ENCODE measurements at places on chromosomes 4 and X. TPM values are rescaled to one million over a fixed set of nuclear protein-coding genes. Genes with fewer than 3 reads are reported as not detected.

The RADX gene
- total RNA-seq = 4.9 TPM

The FAM9C gene
- total RNA-seq = not detected

The MAGEE2 gene
- not detected for total RNA-seq

The ACE2 gene
- not detected for total RNA-seq

The SHOX gene
- 0.21 TPM for total RNA-seq

The RPA4 gene
- 1.1 TPM for total RNA-seq

The TMPRSS11F gene
- total RNA-seq = not detected

The JCHAIN gene
- 7.9 TPM for total RNA-seq

The TREX2 gene
- 24.8 TPM for total RNA-seq

The NAT8L gene
- not detected for total RNA-seq

The CXCL5 gene
- 0.49 TPM for total RNA-seq

The SGMS2 gene
- total RNA-seq = 119 TPM

DNA sequence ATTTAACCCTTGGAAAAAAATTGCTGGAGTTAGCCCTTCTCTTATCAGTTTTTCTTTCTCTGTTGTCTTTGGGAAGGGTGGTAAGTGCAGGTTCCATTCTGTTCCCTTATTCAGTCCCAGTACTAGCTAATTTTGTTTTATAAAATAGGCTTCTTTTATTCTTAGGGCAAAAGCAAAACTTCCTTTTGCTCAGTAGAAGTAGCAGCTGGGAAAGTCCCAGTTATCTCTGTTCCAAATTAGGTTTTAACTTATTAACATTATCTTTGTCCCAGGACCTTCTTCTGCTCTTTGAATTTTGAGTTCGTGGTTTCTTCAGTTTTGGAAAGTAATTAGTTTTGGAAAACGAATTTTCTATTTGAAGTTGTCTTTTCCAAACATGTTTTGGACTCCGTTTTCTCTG is 61.1 kb downstream of the BANK1 start:
- H3K27ac ChIP-seq = no peak overlapping the region
- H3K36me3 ChIP-seq = no peaks in the 10 kb centered on the region
- no peaks in the 10 kb centered on the region for H3K27me3 ChIP-seq
- no peak for DNase-seq

DNA sequence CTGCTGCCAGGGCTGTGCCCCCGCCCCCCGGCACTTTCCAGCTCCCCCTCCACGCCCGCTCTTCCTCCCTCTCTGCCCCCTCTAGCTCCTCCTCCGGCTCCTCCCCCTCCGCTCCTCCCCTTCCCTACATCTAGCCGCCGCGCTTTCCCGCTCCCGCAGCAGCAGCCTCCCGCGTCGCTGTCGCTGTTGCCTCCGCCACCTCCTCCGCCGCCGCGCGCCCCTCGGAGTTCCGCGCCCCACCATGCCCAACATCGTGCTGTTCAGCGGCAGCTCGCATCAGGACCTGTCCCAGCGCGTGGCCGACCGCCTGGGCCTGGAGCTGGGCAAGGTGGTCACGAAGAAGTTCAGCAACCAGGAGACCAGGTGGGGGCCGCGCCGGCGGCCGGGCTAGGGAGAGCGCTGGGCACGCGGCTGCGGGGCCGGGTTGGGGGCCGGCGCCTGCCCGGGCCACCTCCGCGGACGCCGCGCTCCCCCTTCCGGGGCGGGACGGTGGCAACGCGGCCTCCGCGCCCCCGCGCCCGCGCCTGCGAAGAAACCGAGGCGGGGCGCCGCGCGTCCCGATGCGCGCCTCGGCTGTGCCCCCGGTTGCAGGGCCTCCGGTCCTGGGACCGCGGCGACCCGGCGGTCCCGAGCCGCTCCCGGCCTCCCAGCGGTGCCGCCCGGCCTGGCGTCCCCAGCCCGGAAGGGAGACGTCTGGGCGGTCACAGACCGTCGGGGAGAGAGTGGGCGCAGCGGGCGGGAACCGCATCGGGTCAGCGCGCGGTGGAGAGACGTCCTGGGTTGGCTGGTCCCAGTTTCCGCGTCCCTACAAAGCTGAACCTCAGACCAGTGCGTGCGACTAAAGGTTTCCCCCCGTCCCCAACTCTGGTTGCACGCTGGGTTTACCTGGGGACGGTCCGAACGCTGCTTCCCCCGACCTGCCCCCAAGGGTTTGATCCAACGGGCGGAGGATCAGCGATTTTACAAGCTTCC is at the start of gene PRPS2:
PRPS2 (plus strand) TSS at position 156 of the 972 bp plus-strand sequence; CDS start at position 242, 86 bp downstream.
- H3K4me1 ChIP-seq = no peaks in the 10 kb centered on the region
- peak; percentile 3 for DNase-seq
- no peaks in the 10 kb centered on the region for H3K27me3 ChIP-seq
- H3K27ac ChIP-seq = no peak within 1 kb of the TSS

DNA sequence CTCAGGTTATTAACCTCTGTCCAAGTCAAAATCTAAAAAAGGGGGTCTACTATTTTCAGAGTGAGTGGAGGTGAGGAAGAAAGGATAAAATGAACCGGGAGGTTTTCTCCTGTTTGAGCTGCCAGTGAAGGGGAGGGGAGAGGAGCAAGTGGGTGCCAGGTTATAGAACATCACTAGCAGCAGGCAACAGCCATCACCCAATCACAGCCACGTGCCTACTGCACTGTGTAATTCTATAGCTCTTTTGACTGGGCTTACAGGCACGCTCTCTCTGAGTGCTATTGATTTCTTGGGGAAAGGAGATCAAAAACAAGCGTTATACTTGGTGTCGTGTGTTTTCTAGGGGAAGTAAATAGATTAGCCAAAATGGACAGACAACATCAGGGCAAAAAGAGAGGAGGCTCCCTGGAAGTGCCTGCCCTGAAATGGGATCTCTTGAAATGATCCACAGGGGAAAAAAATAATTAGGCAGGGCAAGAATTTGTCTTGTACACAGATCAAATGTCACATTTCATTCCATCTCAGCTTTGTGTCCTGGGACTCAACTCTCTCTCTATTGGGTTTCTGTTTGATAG is 300.5 kb upstream of the LCORL start:
- H3K36me3 ChIP-seq = no peaks in the 10 kb centered on the region
- no peaks in the 10 kb centered on the region for H3K4me1 ChIP-seq
- no peak for DNase-seq

- peaks cover 30% of the 10 kb centered on the region for H3K4me1 ChIP-seq
- no peak overlapping the region for H3K4me3 ChIP-seq
- H3K27me3 ChIP-seq = no peaks in the 10 kb centered on the region
- no peak for DNase-seq
These were observed 13.2 kb downstream of the CA5B start for GRCh38 chrX:15751155-15751819.

GRCh38 chr4:36979533-36979932 is 265.0 kb upstream of the NWD2 start:
- no peak for DNase-seq
- H3K4me1 ChIP-seq = no peaks in the 10 kb centered on the region
- no peaks in the 10 kb centered on the region for H3K36me3 ChIP-seq
- no peaks in the 10 kb centered on the region for H3K27me3 ChIP-seq
- H3K27ac ChIP-seq = no peak overlapping the region

- H3K36me3 ChIP-seq = no peaks in the 10 kb centered on the region
- no peaks in the 10 kb centered on the region for H3K4me1 ChIP-seq
- H3K4me3 ChIP-seq = no peak overlapping the region
These were observed 214.3 kb upstream of the PPARGC1A start for GRCh38 chr4:24104158-24104565.

- peak overlapping the region; percentile 25 for H3K4me3 ChIP-seq
- H3K27me3 ChIP-seq = no peaks in the 10 kb centered on the region
- no peak for DNase-seq
- no peaks in the 10 kb centered on the region for H3K36me3 ChIP-seq
These were observed 45.1 kb downstream of the IGFBP7 start for GRCh38 chr4:57064811-57065711.

DNA sequence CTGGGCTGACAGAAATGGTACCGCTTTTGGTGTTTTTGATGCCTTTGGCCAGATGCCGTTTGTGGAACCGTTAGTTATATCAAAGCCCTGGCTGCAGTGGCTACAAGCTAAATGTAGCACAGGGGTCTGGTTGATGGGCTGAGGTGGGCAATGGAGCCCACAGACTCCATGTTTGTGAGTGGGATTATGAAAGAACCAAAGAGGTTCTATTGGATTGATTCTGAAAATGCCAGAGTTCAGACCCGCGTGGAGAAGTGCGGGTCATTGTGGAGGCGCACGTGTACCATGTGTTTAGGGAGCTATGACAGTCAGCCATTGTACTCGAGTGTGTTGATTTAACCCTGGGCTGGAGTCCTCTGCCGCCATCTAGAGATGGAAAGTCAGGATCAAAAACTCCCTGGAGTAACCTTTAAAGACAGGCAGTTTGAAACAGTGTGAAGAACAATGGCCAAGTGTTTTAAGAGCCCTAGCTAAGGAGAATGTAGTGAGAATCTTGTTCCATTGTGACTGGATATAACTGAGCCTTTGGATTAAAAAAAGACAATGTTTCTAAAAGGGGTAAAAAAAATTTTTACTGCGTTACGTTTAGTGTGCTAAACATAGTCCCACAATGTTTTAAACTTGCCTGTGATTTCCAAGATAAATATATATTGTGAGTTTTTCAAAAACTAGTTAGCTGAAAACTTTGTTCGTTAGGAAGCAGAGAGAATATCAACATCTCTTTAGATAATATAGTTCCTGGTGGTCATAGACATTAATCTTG is 12.7 kb downstream of the ART3 start:
- DNase-seq = no peak
- peak overlapping the region; percentile 41 for H3K4me3 ChIP-seq
- H3K27me3 ChIP-seq = no peaks in the 10 kb centered on the region
- peaks cover 13% of the 10 kb centered on the region for H3K4me1 ChIP-seq
- no peak overlapping the region for H3K27ac ChIP-seq
- H3K36me3 ChIP-seq = no peaks in the 10 kb centered on the region

GRCh38 chr4:8219236-8219635 is 20.1 kb downstream of the SH3TC1 start:
- H3K27me3 ChIP-seq = no peaks in the 10 kb centered on the region
- H3K4me3 ChIP-seq = no peak overlapping the region
- no peak overlapping the region for H3K27ac ChIP-seq
- DNase-seq = no peak
- peaks cover 12% of the 10 kb centered on the region for H3K4me1 ChIP-seq

DNA sequence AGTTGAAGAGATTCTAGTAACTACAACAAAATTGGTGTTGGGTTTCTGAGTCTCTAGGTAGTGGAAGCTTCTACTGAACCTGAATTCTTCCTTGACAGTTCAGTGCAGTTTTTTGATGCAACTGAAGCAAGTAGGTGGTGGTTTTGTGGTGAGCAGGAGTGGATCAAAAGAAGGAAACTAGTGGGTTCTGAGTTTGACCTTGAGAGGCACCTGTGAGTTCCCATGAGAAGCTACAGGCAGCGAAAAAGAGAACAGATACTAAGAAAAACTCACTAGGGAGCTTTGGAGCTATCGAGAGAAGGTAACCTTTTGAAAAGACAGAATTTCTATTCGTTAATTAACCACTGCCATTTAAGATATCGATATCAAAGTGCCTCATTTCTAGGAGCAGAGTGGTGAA is 145.2 kb downstream of the PDHA2 start:
- DNase-seq = no peak
- H3K4me3 ChIP-seq = no peak overlapping the region
- H3K27me3 ChIP-seq = no peaks in the 10 kb centered on the region
- H3K27ac ChIP-seq = no peak overlapping the region
- H3K36me3 ChIP-seq = no peaks in the 10 kb centered on the region
- H3K4me1 ChIP-seq = no peaks in the 10 kb centered on the region

GRCh38 chr4:2092669-2093053 is 33.5 kb downstream of the NAT8L start:
- no peak overlapping the region for H3K4me3 ChIP-seq
- no peak for DNase-seq
- no peak overlapping the region for H3K27ac ChIP-seq
- H3K36me3 ChIP-seq = no peaks in the 10 kb centered on the region
- no peaks in the 10 kb centered on the region for H3K27me3 ChIP-seq

GRCh38 chr4:150067859-150068258 is 10.4 kb upstream of the DCLK2 start:
- no peak overlapping the region for H3K4me3 ChIP-seq
- H3K27ac ChIP-seq = no peak overlapping the region
- no peaks in the 10 kb centered on the region for H3K27me3 ChIP-seq
- no peaks in the 10 kb centered on the region for H3K36me3 ChIP-seq

GRCh38 chr4:20528508-20528907 is 171.8 kb upstream of the PACRGL start:
- H3K36me3 ChIP-seq = peaks cover 6% of the 10 kb centered on the region
- DNase-seq = no peak
- H3K27ac ChIP-seq = no peak overlapping the region
- no peaks in the 10 kb centered on the region for H3K4me1 ChIP-seq
- no peaks in the 10 kb centered on the region for H3K27me3 ChIP-seq
- no peak overlapping the region for H3K4me3 ChIP-seq

DNA sequence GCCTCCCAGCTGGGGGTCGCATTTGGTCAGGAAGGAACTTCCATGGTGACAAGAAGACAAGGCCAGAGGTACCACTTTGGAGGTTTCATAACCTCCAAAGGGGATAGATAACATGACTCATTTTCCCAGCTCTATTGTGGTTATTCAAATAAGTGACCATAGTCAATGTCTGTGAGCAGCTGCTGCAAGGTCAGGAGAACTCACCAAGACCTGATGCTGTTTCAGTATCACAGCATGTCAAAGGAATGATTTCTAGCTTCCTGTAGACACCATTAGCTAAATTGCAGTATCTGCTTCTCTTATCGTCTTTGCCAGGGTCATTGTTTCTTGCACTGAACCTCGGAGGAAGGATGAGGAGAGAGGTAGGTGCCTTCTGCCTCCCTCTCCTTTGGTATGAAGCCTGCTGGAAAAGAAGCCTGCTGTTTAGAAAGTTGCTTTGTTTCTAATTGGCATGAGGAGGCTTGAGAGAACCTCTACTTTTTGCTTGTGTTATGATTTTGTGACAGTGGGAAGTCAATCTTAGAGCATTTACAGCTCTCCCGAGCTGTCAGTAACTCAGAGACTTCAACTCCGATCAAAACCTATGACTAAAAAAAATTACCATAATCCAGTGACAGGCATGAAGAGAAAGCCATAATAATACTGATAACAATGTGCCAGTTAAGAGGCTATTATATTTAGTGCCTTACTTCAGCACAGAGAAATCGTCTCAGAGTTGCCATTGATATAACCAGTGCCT is 38.0 kb upstream of the GATB start:
- no peaks in the 10 kb centered on the region for H3K27me3 ChIP-seq
- H3K4me3 ChIP-seq = no peak overlapping the region
- DNase-seq = no peak
- no peaks in the 10 kb centered on the region for H3K36me3 ChIP-seq

- peaks cover 4% of the 10 kb centered on the region for H3K4me1 ChIP-seq
- no peak overlapping the region for H3K4me3 ChIP-seq
- no peak for DNase-seq
- H3K36me3 ChIP-seq = no peaks in the 10 kb centered on the region
- no peaks in the 10 kb centered on the region for H3K27me3 ChIP-seq
- H3K27ac ChIP-seq = no peak overlapping the region
These were observed 11.4 kb downstream of the TMSB4X start for GRCh38 chrX:12986164-12986779.

DNA sequence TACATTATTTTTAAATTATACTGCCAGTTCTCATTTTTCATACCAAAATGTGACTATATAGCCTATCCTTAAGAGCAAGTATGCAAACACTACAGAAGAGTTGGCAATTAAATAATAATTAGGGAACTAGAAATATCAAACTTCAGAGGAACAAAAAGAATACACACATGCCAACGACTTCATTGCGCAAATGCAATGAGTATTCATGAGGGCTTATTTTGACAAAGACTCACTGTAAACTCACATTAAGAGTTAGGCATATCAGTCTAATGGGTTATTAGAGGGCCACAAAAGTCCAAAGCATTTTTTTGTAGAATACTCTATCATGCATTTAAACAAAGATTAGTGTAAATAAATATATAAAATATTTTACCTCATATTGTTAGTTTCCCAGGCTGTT is 31.6 kb downstream of the SLC10A7 start:
- peaks cover 4% of the 10 kb centered on the region for H3K36me3 ChIP-seq
- H3K27ac ChIP-seq = no peak overlapping the region

- H3K27me3 ChIP-seq = no peaks in the 10 kb centered on the region
- H3K4me3 ChIP-seq = no peak overlapping the region
- no peak overlapping the region for H3K27ac ChIP-seq
- DNase-seq = no peak
- no peaks in the 10 kb centered on the region for H3K4me1 ChIP-seq
These were observed 392.4 kb downstream of the UNC5C start for GRCh38 chr4:95156452-95156765.

All from thoracic aorta (tissue), 2 donors.